Activated CD8-positive, alpha-beta memory T cell treated with anti-CD3 and anti-CD28 coated beads for 4 hours (primary cell): ENCODE measurements at places on chromosomes 13 and 19.

DNA sequence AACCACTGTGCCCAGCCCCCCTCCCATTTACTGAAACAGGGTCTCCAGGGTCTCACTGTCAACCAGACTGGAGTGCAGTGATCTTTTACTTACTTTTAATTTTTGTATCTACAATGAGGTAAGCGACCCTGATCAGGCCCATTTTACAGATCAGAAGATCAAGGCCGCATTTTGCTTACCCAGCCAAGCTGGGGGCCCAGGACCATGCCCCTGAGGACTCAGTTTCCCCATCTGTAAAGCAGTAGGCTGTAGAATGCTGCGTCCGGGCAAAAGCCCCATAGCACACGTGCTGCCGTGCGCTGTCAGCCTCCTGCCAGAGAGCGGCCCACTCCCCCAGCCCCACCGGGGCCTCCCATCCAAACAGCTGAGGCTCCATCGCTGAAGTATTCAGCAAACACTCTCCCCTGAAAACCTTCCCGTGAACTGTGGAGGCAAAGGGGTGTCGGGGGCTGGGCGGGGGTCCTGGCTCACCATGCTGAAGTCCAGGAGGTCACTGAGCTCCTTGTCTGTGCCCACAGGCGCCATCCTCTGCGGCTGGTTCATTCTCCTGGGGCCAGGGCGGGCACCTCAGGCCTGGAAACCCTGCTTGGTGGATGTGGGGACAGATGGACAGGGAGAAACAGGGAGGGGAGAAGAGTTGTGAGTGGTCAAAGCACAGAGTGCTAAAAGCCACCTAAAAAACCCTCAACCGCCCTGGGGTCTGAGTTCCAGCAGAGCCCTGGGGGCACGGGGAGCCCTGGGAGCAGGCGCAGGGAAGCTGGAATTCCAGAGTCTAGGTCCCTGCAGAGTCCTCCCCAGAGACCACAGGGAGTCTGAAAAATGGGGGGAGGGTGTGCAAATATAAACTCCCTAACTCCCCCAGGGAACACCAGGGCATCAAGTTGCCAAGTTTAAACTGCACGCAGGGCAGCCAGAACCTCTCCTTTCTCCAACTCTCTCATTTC, 2.4 kb downstream of the TCF3 start:
- no peak for DNase-seq

DNA sequence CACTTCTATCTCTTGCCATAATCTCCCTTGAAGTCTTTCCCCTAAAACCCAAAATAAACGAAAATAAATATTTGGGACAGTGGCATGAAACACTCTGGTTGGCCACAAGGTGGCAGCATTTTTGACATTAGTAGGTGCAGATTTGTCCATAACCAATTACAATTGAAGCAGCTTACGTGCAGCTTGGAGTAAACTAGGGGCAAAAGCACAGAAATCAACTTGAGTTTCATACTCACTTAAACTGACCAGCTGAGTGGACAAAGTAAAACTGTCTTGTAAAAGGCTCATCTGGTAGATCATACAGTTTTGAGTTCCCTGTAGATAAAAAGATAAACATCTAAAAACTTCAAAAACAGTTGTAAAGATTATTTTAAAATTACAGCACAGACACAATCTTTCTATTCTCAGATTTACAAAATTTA, 18.8 kb downstream of the PDCD5 start:
- peak; percentile 20 for DNase-seq

DNA sequence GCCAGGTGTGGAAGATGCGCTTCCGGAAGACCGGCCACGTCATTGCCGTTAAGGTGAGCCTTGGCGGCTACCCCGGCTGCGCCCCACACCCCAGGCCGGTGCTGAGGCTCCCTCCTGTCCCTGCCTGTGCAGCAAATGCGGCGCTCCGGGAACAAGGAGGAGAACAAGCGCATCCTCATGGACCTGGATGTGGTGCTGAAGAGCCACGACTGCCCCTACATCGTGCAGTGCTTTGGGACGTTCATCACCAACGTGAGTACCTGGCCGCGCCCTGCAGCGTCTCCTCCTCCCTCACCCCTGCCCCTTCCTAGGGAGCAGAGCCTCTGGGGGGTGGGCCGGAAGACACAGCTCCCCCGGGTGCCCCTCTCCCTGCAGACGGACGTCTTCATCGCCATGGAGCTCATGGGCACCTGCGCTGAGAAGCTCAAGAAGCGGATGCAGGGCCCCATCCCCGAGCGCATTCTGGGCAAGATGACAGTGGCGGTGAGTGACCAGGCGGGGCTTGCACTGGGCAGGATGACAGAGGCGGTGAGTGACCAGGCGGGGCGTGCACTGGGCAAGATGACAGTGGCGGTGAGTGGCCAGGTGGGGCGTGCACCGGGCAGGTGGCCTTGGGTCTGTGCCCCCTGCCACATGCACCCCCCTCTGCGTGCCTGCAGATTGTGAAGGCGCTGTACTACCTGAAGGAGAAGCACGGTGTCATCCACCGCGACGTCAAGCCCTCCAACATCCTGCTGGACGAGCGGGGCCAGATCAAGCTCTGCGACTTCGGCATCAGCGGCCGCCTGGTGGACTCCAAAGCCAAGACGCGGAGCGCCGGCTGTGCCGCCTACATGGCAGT, 4.1 kb upstream of the TGFBR3L start:
- DNase-seq = no peak

DNA sequence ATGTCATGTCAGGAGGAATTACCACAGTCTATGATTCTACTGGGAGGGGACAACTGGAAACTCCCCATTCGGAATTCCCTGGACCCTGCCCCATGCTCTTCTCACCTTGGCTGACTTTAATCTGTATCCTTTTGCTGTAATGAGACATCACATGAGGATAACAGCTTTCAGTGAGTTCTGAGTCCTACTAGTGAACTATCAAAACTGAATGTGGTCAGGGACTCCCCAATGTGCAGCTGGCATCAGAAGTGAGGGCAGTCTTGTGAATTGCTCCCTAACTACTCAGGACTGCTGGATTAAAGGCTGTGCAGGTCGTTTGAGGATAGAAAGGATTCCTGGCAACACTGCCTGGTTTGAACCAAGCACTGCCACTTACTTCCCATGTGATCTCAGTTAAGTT, 15.2 kb downstream of the SIGLEC7 start:
- DNase-seq = no peak

- no peak for DNase-seq
Observed at GRCh38 chr13:72427757-72428528, 299.5 kb downstream of the MZT1 start.

DNA sequence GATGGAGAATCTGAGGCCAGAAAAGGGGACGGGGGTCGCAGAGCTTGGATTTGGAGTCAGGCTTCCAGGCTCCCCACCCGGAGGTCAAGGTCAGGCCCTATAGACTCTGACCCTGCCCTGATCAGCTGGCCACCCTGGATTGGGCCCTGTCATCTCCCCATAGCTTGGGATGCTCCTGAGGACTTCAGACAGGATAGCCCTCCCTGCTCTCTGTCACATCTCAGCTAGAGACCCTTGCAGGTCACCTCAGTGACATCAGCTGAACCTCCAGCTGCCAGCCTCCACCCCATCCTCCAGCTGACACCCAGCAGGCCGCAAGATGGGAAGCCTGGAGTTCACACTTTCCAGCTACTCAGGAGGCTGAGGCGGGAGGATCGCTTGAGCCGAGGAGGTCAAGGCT, 2.8 kb upstream of the TPM4 start:
- DNase-seq = no peak

DNA sequence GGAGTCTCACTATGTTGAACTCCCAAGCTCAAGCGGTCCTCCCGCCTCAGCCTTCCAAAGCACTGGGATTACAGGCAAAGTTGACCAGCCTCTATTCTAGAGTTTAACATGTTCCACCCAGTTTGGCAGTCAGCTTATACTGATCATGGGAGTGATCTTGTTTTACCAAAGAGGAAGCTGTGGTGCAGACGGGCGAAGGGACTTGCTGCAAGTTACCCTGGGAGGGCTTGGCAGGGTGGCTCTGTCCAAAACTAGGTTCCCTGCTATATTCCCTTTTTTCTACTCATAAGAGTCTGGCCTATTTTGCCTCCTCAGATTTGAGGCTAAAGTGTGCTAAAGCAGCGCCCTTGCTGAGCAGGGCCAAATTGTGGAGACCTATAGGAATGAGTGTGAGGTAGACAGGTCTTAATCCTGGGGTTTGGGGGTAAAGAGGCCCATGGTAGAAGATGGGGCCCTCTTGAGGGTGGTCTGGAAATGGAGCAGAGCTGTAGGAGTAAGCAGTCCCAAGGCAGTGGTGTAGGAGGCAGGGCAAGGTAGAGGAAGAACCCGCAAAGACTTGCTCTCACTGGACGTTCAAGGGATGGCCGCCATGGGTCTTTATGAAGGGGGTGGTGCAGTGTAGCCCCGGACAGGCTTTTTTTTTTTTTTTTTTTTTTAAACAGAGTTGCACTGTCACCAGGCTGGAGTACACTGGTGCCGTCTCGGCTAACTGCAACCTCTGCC, 3.3 kb downstream of the RPS19 start:
- no peak for DNase-seq

DNA sequence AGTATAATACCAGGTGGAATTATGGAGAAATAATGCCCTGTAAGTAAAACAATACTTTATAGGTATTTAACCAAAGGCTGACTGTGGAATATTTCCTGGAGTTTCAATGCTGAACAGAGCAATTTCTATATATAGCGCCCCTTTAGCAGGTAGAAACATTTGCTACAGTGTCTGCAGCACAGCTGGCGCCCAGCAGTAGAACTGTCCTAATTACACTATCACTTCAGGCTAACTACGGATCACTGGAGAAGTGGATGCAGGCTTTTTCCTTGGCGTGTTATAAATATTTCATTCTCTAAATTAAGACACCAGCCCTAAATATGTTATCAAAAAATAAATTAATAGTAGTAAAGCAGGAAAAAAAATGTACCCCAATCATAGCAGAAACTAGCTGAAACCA, 3.1 kb downstream of the SHISA2 start:
- no peak for DNase-seq

GRCh38 chr19:42271861-42272534, 2.9 kb downstream of the CIC start:
- no peak for DNase-seq

DNA sequence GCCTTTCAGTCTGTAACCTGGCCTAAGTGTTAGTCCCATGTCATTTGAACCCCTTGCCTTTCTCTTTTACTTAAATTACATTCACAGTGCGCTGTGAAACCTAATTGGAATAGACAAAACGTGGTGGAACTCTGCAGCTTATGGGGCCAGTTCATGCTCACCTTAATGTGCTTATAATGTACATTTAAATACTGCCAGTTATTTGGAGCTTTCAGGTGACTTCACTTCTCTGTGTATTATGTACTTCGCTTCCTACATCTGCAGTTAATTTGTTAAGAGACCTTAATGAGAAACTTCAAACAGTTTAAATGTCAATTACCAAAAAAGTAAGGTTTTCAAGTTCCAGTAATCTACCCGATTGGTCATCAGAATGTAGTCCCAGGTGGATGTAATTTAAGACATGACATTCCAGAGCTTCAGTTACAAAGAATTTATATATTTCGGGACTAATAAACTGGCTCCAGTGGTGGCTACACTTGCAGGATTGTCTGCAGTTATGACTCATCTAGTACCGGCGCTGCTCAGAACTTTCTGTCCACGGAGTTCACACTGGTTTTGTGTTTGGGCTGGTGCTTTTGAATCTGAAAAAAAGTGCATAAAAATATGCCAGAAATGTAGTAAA, 125.3 kb downstream of the TM9SF2 start:
- DNase-seq = no peak

GRCh38 chr13:33125821-33126570, 109.8 kb downstream of the KL start:
- DNase-seq = no peak

- no peak for DNase-seq
Observed at GRCh38 chr13:30065181-30065580, 214.8 kb upstream of the UBL3 start.

DNA sequence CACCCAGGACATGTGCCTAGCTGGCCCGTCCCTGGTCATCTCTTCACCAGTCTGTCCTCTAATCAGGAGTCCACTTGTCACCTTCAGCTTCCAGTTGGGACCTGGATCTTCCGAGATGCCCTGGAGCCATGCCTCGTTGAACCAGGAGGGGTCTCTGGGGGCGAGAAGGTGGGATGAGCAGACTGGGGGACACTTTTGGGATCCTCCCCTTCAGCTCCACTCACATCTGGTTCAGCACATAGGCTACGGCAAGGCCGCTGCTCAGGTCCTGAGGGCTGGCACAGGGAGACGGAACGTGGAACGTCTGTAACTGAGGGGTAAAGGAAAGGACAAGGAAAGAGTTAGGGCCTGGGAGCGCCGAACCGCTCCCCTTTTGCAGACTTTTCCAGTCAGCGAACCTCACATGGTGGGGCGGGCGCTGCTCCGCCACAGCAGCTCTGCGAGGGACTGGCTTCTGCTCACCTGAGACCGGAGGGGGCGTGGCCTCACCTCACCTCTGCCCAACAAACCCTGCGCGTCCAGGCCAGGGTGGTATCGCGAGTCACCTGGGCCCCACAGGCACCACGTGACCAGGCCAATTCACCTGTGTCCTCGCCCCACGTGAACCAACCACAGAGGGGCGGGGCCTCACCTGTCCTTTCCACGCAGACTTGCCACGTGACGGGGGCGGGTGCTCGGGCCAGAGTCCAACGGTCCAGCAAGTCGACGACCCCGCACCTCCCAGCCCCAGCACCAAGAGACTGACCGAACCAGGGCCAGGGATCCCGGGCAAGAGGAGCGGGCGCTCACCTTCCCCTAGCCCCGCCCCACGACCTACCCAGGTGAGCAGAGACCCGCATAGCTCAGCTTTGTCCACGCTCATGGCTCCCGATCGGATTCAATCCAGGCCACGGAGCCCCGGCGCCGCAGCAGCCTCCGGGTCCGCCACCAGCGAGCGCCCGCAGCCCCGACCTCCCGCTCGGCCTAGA, at the start of gene HOOK2:
Gene HOOK2 (minus strand): TSS at position 965 of the 968 bp plus-strand sequence. CDS start 103 bp downstream, at position 862.
- no peak for DNase-seq

DNA sequence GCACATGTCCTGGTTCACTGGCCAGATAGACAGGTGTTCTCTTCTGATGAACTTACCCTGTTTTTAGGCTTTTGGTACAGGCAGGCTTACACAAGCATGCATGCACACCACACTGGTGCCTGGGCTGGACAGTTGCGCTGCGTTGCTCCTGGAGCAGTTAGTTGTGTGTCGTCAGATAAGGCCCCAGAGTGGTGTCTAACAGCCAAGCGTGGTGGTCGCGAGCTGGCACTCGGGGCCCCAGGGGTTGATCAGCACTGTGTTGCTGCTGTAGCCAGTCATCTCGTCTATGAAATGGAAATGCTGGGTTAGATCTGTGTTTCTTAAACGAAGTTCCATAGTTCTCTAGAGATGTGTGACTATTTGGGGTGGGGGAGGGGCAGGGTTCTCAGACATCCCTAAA, 24.6 kb upstream of the TEX29 start:
- no peak for DNase-seq

DNA sequence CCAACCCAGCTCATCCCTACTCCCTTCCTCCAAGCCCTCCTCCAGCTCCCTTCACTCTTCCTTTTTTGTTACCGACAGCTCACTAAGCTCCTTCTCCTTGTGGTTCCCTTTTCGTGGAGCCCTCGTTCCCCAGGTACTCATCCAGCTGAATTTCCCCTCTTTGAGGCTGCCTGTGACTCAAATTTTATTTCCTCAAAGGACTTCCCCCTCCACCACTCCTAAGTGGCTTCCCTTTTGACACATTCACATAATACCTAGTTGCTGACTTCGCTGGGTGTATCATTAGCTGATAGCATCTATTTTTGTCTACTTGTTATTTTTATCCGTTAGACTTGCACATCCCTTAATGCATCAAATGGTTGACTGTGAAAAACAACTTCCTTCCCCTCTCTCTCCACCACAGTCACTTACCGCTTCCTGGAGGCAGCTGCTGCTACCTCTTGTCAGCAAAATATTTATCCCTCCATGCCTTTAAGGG, 14.5 kb downstream of the FFAR2 start:
- peak; percentile 39 for DNase-seq

- no peak for DNase-seq
Observed at GRCh38 chr19:29293292-29293691, 80.3 kb upstream of the UQCRFS1 start.
